ENCODE measurements at places on chromosomes 2 and 18.

DNA sequence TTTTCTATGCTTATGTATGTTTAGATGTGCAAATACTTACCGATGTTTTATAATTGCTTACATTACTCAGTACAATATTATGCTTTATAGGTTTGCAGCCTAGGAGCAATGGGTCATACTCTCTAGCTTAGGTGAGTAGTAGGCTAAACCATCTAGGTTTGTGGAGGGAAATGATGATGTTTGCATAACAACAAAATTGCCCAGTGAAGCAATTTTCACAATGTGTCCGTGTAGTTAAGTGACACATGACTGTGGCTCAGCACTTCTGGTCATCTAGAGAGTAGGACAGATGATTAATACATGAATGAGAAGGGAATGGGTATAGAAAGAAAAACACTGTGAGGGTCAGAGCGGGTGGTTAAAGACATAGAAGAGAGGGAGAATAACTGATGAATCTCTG lies 2116.2 kb upstream of the PIK3C3 start:
- DNase-seq, result no peak

GRCh38 chr18:78323453-78324197 lies 656.0 kb upstream of the SALL3 start:
- no peak for DNase-seq

- no peak for DNase-seq
These were observed 58.5 kb downstream of the ADD2 start for GRCh38 chr2:70709275-70710037.

GRCh38 chr2:19505199-19506136 lies 147.0 kb upstream of the OSR1 start:
- no peak for DNase-seq

- no peak for DNase-seq
These were observed 17.3 kb downstream of the C2orf76 start for GRCh38 chr2:119349289-119349688.

DNA sequence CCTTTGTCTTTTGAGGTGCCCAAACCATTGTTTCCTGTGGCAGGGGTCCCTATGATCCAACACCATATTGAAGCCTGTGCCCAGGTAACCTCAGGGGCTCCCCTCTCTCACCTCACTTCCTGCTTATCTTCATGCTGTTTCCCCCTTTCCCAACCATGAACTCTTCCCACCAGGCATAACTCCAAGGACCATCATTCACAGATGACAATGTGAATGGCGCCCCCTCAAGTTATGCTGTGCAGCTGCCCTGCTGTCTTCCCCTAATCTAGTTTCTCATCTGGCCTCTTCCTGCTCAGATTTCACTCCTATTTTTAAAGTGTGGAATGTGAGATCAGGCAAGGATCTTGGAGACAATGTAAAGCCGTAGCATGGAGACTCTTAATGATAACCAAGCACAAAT lies 1.4 kb downstream of the GMPPA start:
- DNase-seq, result no peak

DNA sequence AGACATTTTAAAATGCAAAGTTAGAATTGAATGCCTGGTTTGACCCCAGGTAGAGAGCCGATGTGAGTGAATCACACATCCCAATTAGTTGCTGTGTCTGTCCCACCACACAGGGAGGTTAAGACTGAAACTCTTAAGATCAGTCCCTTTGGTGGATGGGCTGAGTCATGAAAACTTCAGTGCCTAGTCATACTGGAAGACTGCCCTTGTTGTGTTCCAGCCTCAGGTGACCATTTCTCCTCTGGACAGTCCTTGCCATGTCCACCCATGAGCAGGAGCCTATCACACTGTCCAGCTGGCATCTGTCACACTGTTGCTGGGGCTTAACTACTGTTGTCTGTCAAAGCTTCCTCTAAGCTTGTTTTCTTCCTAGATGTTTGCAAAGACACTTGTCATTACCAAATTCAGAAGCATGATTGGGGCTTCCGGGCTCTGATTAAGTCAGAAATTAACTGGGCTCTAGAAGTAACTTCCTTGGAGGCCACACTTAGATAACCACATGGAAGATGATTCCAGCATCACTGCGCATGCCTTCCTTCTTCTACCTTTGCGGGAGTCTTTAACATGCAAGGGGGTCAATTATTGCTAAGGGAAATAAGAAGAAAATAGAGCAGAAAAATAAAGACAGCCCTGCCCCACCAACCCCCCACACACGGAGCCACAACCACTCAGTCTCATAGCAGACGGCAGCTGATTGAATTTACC lies 21.3 kb downstream of the CYRIA start:
- DNase-seq, result no peak

DNA sequence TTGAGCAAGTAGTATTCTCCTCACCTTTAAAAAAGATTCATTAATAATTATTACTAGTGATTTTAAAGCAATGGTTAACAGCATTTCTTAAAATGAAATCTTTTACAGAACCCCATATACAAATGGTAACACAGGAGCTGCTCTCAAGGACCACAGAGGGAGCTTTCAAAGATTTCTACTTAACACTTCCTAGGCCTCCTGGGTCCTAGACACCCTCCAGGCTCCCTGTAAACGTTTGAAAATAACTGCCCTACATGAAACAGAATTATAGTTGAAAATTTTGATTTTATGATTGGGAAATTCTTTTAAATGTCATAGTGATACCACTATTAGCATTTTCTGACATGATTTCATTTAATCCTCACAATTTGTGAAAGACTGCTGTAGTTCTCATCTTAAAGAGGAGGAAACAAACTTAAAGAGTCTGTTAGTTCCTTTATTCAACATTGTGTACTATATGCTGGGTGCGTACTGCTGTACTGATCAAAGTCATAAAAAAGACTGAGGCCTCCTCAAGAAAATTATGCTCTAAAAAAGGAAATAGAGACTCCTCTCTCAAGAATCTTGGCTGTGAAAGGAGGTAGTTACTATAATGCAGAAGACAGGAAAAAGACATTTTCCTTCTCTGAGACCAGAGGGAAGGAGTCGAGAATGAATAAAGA lies 10.6 kb downstream of the CUL3 start:
- no peak for DNase-seq

GRCh38 chr2:65500310-65501040 lies 68.1 kb upstream of the SPRED2 start:
- DNase-seq, result no peak

- no peak for DNase-seq
These were observed 15.3 kb upstream of the PLB1 start for GRCh38 chr2:28480403-28481049.

DNA sequence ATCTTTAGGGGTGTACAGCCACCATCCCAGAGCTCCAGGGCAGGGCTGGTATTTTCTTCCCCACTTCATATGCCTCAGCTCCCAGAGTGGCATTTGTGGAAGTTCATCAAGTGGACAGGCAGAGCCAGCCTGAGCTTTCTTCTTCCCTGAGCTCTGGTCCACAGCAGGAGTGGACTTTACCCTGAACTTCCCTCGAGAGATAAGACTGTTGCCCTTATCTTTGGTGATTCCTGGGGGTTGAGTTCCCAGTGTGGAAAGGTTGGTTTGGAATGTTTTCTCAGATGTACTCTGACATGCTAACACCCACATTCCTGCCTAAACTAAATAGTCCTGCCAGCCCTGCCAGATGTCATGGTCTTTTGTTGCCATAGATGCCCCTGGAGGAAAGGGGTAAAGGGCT lies 62.0 kb upstream of the LGALSL start:
- DNase-seq, result no peak

DNA sequence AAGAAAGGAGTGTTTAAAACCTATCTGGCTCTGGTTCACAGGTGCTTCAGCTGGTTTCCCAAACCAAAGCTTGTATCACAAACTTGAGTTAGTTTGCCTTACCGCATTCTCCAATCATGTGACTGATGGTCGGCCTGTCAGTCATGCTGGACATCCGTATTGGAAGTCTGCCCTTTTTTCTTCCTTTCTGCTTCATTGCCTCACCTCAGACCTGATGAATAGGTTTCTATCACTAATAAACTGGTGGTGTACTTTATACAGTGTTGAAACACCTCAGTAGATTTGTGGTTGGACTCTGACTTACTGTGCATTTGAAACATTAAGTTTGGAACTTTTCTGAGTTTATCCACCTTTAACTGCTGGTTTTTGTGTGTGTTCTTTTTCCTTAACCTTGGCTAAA lies 84.1 kb downstream of the R3HDM1 start:
- no peak for DNase-seq

DNA sequence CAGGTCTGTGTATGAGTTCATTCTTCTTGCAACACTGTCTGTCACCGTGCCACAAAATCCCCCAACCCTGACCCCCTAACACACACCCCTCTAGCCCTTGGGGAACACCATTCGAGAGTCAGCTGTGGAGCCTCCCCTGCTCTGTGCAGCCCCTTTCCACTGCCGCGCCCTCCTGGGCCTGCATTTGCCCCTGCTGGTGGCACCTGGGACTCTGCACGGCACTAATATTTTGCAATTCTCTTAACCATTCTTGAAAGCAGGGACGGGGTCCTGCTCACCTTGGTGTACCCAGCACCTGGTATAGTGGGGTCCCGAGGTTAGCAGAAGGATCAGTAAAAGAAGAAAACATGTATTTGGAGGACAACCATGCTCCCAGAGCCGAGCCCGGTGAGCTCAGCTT lies 124.0 kb downstream of the HDAC4 start:
- DNase-seq, result no peak
